ENCODE measurements at places on chromosomes 3 and 15.

GRCh38 chr3:126117212-126117611, 33.3 kb upstream of the SLC41A3 start:
- DNase-seq: no peak

GRCh38 chr3:120460862-120461261, 10.1 kb upstream of the FSTL1 start:
- DNase-seq: no peak

- DNase-seq: no peak
Observed at GRCh38 chr15:75181780-75182179, 19.9 kb upstream of the C15orf39 start.

DNA sequence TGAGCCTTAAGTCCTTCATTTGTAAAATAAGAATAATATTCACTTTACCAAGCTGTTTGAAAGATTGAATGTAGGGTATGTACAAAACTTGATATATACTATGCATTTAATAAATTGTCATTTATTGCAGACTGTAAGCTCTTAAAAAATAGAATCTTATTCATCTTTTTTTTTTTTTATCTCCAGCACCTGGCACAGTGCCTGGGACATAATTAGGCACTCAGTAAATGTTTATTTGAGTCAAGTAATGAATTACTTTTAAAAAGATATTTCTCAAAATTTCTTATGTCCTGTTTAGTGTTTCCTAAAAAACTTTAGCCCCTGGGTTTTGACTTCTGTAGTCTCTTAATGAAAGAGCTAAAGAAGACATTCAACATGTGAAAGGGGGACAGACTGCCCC, 71.7 kb downstream of the TOP2B start:
- no peak for DNase-seq

Measured in mammary epithelial cell (primary cell).